Kidney epithelial cell (primary cell): ENCODE measurements at places on chromosomes 6 and 20. TPM values are rescaled to one million over a fixed set of nuclear protein-coding genes. Genes with fewer than 3 reads are reported as not detected.

The KCNK17 gene
- total RNA-seq: not detected in 2 replicates

The PPP1R10 gene
- total RNA-seq: 38.6 and 40.2 TPM in 2 replicates

The GSTA2 gene
- total RNA-seq: not detected in 2 replicates

The SNPH gene
- total RNA-seq: 7.1 and 8.3 TPM in 2 replicates

The SLC13A3 gene
- 2.6 and 3.4 TPM in 2 replicates for total RNA-seq

The RSPH4A gene
- total RNA-seq: 0.42 and 0.62 TPM in 2 replicates

The GNMT gene
- total RNA-seq: not detected in 2 replicates

The CPXM1 gene
- 68.7 and 97.4 TPM in 2 replicates for total RNA-seq

The TRIM15 gene
- total RNA-seq: not detected in 2 replicates

The DEFB132 gene
- not detected in 2 replicates for total RNA-seq

The HTR1E gene
- total RNA-seq: not detected in 2 replicates

The THBD gene
- 17.1 and 19.9 TPM in 2 replicates for total RNA-seq

The MKKS gene
- total RNA-seq: 16.8 and 19.2 TPM in 2 replicates

The BPIFB1 gene
- not detected in 2 replicates for total RNA-seq

The OR2H2 gene
- total RNA-seq: not detected in 2 replicates

The AGPAT4 gene
- 8.6 and 9.6 TPM in 2 replicates for total RNA-seq
